ENCODE measurements at places on chromosomes 11 and 22.

DNA sequence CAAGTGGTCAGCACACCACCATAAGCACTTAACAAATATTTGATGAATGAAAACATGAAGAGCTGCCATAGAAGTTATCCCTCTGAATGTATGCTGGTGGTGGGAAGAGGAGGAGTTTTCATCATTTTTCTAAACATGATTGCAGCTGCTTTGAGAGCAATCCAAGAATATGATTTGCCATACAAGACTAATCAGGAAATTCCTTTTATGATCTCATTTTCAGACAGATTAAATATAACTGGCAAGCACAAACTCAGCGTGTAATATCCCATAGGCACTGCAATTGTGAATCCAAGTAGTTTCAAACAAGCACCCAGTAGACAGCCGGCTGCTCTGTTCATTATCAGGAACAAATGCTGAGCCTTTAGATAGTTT lies 505.7 kb upstream of the LUZP2 start:
- no peak for DNase-seq

- DNase-seq, result no peak
Measured at GRCh38 chr22:17098379-17098819, 13.6 kb downstream of the IL17RA start.

DNA sequence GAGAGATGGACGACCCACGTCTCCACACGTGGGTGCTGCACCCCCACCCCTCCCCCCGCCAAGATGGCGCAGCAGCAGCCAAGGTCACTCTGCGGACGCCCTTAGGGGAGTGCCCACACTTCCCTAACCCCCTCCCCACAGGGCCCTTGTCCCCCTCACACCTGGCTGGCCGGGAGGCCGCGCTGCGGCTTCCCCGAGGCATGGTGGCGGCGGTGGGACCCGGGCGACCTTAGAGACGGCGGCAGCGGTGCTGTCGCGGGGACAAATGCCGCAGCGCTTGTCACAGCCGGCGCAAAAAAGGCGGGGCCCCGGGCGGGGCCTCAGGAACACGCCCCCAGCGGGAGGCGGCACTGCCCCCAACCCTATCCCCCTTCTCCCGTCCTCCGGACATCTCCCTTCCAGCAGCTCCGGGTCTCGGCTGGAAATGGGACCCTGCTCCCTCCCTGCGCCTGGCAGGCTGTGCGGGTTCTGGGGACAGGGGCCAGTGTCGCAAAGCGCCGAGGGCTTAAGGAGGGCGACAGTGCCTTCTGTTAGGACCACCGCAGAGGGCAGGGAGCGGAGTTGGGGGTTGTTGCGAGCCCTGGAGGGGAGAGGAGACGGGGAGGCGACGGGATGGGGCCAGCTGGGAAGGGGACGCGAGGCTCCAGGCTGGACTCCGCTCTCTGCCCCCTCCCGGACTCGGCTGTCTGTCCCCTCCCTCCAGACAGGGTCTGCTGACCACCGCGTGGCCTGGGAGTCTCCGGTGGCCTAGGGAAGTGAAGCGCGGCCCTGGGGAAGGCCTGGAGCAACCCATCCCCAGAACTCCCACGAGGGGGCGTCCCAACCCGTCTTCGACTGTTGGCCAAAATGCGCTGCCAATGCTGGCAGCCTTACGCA lies at the start of gene CHCHD10:
Gene CHCHD10 (minus strand): TSS at position 300 of the 876 bp plus-strand sequence. CDS start 98 bp downstream, at position 202.
- peak; percentile 65 for DNase-seq

DNA sequence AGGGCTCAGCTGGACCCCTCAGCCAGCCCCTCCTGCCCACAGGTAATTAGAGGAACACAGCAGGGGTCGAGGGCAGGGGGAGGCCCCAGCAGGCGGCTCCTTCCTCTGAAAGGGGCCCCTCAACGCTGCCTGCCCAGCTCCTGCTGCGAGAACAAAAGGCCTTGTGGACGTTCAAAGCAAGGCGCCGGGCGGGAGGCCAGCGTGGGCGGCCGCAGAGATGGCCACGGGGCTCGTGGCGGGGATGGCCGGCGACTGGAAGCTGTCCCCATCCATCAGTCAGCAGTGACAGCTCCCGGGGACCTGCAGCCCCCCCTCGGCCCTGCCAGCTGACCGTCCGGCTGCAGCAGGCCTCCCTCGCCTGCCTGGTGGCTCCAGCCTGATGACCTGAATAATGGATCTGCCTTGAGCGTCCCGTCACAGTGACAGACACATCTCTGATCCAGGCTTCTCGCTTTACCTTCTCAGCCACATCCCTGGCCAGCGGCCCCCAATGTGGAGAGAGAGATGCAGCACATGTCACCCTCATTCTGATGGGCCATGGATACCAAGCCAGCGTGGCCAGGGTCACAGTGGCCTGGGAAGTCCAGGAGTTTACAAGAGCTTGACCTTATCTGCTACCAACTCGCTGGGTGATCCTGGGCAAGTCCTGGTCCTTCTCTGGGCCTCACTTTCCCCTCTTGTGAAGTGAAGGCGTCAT lies 159.3 kb downstream of the MN1 start:
- DNase-seq, result no peak

GRCh38 chr22:28442264-28442710 lies 237.4 kb downstream of the TTC28 start:
- peak; percentile 44 for DNase-seq

DNA sequence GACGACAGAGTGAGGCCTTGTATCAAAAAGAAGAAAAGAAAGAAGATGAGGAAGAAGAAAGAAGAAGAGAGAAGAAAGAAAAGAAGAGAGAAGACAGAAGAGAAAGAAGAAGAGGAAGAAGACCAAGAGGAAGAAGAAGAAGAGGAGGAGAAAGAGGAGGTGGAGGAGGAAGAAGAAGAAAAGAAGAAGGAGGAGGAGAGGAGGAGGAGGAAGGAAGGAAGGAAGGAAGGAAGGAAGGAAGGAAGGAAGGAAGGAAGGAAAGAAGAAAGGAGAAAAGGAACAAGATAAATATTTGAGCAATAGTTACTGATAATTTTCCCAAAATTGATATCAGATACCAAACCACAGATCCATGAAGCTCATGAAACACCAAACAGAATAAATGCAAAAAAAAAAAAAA lies 169.7 kb upstream of the TMEM45B start:
- DNase-seq, result no peak

DNA sequence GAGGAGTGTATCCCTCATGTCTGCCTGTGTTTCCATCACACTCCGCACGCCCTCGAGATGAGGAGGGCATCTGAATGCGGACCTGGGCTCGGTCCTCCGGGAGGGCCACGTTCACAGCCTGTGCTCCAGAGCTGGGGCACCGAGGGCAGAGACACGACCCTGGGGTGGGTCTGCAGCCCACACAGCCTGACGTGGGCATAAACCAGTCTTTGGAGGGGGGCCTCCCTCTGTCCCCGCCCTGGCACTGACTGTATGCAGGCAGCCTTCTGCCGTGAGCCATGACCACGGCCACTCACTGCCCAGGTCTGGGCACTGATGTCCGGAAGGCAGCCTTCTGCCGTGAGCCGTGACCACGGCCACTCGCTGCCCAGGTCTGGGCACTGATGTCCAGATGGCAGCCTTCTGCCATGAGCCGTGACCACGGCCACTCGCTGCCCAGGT lies 1425.1 kb downstream of the BRD1 start:
- no peak for DNase-seq

GRCh38 chr11:14203321-14203720 lies 155.7 kb downstream of the RRAS2 start:
- no peak for DNase-seq

- DNase-seq, result no peak
Measured at GRCh38 chr11:94537031-94537600, 6.6 kb upstream of the FUT4 start.

DNA sequence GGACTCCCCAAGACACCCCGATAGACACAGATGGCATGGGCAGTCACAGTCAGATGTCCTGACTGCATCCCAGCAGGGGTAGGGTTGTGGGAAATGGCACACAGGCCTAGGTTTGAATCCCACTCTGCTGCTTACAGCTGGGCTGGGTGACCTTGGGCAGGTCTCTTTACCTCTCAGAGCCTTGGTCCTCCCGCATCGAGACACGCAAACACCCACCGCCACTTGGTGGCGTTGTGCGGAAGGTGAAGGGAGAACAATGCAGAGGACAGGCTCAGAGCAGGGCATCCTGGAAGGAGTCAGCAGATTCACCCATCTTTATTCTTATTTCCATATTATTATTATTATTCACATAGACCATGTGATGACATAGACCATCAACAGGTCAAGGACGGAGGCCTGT lies 140.5 kb downstream of the MIAT start:
- no peak for DNase-seq

DNA sequence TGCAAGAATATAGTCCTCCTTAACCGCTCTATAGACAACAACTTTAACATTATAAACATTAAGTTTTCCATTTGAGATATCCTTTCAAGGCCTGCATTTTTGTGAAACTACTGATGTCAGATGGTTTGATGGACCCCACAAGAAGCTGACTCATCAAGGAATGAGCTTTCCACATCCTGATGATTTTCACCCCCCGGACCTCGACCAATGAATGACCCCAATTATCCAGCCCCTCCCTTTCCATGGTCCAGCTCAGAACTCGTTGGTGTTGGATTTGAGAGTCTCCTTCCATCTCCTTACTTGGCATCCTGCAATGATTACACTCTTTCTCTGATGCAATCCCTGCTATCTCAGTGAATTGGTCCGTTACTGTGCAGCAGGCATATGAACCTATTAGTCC lies 31.8 kb upstream of the GUCY1A2 start:
- DNase-seq, result no peak

DNA sequence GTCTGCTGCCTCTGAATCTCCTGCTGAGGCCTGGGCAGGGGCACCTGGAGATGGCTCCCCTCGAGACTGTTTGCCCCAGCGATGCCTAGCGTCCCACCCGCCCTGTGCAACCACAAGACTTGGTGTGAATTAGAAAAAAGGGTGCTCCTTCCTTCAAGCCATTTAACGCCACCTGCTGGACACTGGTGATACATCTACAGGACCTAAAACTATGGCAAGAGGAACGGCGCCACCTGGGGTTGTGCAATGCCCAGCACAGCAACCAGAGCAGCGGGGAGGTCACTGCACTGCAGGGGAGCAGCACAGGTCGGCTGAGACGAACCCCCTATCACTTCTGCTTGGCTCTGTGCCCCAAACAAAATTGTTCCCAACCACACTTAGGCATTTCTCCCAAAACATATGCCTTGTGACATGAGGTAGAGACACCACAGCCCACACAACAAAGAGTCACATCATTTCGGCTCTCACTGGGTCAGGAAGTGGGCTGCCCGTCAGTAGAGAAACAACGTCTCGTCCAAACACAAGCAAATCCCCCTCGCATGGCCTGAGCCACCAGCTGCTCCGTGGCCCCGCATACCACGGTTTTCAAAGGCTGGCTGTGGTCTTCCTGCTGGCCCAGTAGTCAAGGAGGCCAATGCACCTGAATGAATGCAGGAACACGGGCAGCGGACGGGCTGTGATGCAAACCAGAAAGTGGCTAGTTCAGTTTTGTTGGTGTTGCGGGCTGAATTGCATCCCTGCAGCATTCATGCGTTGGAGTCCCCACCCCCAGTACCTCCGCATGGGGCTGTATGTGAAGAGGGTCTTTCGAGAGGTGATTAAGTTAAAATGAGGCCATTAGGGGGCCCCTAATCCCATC lies 171.9 kb downstream of the SHANK2 start:
- no peak for DNase-seq

GRCh38 chr11:8329847-8330361 lies 66.2 kb upstream of the LMO1 start:
- DNase-seq, result no peak

DNA sequence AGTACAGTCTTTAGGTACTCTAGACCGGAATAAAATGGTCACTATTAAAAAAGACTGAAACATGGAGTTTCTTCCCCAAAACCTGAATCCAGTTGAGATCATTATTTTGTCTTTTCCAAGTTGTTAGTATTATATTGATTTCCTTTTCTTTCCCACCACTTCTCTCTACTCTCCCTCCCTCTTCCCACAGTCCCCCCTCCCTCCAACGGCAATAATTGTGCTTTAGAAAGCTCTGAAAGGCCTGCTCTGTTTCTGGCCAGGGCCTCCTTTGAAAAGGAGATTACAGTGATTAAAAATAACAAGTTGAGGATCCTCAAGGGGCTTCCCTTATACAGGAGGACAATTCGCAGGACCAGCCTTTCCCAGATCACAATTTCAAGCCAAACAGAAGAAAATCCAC lies 3.5 kb downstream of the SPON1 start:
- no peak for DNase-seq

GRCh38 chr22:31080848-31081649 lies at the start of gene SMTN:
SMTN (plus strand) TSS chr22:31081318; CDS start chr22:31083259, 1,941 bp downstream.
- DNase-seq, result peak; percentile 83

DNA sequence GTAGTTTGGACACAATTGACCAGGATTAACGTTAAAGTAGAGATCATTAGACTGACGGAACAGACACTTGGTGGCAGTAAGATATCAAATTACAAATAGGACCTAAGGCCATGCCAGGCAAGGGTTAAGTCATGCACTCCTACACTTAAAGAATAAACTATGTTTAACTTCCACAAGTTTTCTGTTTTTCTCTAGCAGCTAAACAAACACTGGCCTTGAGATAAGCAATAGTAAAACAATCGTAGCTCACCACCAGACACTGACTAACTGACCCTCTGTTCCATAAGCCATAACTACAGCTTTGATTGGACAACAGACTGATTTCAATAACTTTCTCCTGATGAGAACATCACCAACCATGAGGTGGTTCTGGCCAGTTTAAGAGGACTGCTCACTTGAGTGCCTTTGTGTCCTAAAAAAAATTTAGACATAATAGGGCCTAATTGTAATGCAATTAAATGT lies 2.0 kb upstream of the CEP126 start:
- DNase-seq, result no peak

GRCh38 chr22:50535113-50535512 lies 5.3 kb upstream of the TYMP start:
- no peak for DNase-seq

DNA sequence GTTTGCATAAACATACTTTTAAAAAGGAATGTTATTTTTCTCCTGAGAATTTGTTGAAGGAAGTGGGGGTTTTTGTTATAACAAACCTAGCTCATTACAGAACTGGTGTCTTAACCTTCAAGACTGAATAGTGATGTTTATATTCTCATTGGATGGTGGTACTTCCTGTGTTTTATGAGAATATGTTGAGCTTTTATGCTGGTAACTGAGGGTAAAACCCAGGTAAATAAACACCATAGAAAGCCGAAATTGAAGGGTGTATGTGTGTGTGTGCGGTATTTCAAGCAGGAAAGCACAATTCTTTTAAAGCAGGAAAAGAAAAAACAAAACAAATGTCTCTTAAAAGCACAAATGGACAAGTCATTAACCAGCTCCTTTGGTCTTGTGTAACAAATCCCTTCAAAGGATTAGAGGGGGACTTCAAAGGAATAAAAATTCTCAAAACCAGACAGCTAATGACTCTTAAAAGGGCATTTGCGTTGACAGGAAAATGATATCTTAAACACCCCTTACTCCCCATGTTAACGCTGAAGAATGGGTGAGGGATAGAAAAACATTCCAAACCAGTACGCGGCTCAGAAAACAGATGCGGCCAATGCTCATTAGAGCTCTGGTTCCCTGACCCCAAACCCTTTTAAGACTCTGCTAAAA lies 23.8 kb downstream of the LMO2 start:
- DNase-seq, result no peak

- no peak for DNase-seq
Measured at GRCh38 chr11:70725278-70725677, 326.9 kb downstream of the CTTN start.

DNA sequence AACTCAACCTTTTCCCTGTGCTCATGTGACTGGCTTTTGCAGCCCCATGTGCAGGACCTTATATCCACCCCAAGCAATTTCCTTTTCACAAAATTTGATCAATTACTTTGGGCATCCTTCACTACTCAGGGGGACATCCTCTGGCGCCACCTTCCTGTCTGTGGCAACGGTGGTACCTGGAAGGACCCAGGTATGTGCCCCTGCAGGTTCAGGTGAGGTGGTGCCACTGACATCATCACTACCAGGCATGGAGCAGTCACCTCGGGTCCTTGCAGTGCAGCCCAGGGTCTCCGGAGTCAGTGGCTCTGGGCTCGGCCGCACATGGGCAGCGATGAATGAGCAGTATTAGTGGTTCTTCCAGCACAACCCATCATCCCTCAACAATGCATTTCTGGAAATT lies 37.7 kb upstream of the B3GAT1 start:
- DNase-seq, result no peak
